Stimulated activated CD8-positive, alpha-beta memory T cell treated with anti-CD3 and anti-CD28 coated beads, Interleukin-4, amount 100 ng/mL, for 24 hours (primary cell): ENCODE measurements at places on chromosomes 7 and 10.

DNA sequence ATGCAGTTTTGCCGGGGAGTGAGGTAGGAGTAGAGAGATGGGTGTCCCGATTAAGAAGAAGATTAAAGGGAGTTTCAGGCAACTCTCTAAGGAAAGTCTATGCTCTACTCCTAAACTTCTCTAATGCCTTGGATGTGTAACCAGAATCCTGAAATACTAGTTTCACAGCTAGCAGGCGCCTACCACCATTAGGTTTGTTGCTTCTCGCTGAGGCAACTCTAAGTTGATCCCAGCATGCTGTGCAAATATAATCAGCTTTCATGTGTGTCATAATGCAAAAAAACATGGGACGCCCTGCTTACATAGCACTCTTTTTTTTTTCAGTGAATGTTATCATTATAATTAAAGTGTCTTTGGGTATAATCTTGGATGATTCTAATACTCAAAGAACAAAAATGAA is 50.4 kb upstream of the FAM3C start:
- no peak for DNase-seq

GRCh38 chr7:130127821-130128317 is 57.5 kb downstream of the KLHDC10 start:
- no peak for DNase-seq

DNA sequence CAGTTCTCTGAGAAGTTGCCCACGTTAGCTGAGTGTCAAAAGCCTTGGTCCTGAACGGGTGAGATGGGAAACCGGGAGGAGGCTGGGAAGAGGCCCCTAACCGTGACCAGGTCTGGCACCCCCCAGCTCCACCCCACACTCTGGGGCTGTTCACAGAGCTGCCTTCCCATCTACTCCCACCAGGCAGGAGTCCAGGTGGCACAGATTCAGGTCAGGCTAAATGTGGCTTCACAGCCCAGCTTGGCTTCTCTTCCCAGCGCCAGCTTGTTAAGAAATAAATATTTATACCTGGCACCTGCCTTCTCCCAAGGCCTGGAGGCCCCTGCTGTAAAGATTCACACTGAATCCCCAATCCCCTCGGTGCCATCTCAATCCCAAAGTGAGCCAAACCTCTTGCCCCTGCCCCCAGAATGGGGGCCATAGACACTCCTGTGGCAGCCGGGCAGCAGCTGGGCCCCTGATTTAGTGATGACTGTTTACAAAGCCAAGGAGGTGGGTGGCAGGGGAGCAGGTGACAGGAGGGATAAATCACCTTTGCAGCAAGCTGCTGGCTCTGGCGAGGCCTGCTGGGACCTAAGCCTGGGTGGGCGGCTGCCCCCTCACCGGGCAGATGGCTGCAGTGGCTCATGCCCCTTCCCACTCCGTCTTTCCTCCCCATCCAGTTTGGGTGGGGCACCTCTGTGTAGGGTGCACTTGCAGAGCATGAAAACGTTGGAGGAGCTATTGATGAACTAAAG is 72.5 kb downstream of the GOLGA7B start:
- DNase-seq = no peak

- DNase-seq = no peak
Measured at GRCh38 chr7:45057878-45058277, 30.9 kb downstream of the NACAD start.

DNA sequence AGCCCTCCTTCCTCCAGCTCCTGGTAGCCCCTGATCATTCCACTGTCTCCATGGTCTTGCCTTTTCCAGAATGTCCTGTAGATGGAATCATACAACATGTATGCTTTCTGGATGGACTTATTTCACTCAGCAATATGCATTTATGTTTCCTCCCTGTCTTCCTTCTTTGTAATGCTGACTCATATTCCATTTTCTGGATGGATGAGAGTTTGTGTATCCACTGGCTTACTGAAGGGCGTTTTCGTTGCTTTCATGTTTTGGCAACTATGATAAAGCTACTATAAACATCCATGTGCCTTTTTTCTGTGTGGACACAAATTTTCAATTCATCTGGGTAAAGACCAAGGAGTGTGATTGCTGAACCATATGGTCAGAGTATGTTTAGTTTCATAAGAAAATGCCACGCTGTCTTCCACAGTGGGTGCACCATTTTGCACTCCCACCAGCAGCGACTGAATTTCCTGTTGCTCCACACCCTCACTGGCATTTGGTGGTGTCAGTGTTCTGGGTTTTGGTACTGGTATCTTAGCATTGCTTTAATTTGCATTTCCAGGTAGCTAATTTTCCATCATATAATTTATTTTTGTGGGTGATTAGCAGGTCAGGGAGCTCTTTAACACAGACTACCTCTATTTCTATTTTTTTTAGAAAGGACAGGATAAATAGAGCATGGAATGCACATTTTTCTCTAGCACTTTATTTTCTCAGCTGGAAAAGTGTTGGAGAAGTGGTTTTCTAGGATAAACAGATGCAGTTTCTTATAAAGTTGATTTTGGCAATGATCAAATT is 252.2 kb downstream of the WDR37 start:
- DNase-seq = no peak

DNA sequence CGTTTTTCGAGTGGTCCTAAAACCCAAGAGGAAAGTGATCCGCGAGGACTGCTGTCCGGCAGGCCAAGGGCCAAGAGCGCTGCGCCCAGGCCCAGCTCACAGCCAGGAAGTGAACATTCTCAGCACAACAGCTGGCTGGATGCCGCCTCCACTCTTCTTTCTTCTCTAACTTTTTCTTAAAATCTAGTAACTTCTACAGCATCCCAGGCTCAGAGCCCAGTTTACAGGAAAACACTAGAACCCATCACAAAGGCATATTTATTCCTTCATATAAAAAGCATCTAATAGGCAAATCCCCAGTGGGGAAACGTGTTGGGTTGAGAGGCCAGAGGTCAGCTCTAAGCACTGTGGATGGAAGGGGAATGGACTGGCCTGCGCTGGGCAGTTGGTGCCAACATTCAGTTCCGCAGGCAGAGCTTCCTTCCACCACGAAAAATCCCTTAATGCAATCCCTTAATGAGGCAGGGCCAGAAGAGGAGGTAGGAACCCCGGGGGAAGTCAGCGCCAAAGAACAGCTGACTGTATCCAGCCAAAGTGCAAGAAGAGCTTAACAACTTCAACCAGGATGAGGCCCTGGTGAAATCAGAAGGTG is 74.8 kb downstream of the ZRANB1 start:
- no peak for DNase-seq

DNA sequence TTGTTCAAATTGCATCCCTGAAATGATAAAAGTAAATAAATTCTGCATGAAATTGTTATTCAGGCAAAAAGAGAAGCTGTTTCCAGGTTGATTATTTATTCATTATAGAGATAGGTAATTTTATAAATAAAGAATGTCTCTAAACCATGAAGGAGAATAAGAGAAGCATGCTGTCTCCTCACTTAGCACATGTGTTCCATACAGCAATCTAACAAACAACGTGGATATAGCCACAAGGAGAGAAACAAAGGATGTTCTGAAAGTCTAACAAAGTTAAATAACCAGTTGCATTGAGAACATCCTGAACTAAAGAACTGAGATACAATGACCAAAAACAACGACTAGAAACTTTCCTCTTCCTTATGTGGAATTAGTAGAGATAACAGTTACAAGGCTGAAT is 50.8 kb downstream of the NEBL start:
- DNase-seq = no peak

- DNase-seq = no peak
Measured at GRCh38 chr10:55183993-55184392, 383.0 kb upstream of the PCDH15 start.

DNA sequence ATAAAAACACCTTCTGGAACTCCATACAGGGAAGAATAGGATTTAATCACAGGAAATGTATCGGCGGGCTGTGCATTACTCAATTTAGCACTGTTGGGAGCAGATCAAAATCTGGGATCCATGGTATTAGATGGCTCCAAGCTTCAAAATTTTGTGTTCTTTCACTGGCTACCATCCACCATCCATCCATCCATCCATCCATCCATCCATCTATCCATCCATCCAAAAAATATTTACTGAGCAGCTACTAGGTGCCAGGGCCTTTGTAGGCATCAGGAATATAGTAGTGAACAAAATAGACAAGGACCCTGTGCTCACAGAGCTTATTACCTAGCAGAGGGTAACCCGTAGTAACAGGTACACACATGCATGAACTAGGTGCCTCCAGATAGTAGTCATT is 280.2 kb downstream of the CCDC3 start:
- no peak for DNase-seq

DNA sequence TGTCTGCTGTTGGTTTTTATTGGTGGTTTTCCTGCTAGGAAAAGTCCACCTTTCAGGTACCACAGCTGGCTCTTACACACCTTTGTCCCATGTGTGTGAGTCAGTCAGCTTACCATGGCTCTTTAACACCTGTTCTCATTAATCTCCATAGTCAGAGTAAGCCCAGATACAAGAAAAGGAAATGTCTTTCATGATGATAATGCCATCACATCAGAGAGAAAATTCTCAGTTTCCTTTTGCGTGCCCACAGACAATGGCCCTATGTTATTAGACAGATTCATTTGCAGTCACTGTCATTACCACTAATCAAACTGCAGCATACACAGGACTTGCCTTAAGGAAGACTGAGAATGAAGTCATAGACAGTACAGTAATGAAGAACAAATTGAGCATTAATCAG is 1583.6 kb upstream of the LRRTM3 start:
- DNase-seq = no peak

GRCh38 chr10:104925232-104925851 is 284.3 kb downstream of the SORCS3 start:
- peak; percentile 3 for DNase-seq

DNA sequence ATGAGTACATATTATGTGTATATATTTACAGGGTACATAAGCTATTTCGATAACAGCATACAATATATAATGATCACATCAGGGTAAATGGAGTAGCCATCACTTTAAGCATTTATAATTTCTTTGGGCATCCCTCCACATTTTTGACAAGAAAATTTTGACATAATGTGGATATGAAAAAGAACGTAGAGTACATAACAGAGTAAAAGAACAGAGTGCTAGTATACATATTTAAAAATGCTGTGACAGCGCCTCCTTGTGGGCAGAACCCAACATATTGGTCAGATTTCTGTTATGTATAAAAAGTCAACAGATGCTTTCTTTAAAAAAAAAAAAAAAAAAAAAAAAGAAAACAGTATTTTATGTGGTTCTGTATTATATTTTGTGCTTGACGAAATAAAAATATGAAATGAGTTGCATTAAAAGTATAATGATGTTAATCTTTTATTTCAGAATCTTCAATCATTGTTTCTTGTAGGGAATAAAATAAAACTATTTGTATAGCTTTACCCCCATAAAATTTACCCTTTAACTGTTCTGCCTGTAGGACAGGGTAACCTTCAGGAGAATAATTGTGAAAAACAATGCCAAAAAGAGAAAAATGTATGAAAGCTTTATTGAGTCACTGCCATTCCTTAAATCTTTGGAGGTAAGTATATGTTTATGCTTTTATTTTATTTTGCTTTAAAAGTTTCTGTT is 18.3 kb upstream of the HBP1 start:
- DNase-seq = peak; percentile 53

DNA sequence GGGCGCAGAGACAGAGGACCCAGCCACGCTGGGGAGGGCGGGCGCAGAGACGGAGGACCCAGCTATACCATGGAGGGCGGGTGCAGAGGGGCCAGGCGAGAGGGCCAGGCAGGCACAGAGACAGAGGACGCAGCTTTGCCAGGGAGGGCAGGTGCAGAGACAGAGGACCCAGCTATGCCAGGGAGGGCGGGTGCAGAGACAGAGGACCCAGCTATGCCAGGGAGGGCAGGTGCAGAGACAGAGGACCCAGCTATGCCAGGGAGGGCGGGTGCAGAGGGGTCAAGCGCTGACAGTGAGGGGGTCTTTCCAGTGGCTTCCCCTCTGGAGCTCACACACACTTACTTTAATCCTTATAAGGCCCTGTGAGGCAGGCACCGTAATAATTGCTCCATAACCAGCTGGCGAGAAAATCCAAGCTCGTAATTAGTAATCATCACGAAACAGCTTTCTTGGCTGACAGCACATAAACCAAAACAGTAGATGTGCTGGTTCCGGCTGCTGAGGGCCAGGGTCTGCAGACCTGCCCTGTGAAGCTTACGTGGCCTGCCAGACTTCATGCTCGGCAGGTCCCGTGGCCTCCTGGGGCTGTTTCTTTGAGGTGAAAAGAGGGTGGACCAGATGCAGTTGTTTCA is 137.2 kb downstream of the VIPR2 start:
- DNase-seq = no peak

DNA sequence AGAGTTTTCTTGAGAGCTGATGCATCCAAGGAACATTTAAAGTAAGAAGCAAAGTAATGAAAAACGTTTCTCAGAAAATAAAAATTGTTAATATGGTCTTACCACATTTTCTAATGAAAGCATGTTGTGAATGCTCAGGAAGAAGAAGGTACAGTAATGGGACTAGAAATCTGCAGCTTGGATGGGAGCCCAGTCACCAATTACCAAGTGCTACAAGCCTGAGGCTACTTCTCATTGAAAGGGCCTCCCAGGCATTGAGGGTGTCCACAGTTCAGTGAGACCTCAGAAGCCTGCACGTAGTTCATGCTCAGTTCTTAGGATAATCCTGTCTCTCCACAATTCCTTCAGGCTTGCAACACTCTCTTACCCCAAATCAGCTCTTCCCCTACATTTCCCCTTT is 17.6 kb downstream of the PTN start:
- DNase-seq = no peak

DNA sequence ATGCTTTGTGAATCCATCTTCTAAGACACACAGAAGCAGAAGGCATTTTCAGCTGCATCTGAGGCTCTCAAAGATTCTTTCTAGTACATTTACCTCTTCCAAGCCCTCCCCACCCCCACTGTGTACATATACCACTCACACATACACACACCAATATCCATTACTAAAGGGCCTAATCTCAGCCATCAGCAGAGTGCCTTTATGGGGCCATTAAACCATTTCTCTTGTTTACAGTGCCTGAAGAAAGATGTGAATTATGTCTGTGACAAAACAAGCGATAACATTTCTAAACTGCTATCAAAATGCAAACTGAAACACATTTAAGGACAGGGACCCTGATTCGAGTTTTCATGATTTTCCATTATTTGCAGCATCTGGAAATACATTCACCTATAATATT is 40.0 kb downstream of the ETV1 start:
- DNase-seq = no peak

DNA sequence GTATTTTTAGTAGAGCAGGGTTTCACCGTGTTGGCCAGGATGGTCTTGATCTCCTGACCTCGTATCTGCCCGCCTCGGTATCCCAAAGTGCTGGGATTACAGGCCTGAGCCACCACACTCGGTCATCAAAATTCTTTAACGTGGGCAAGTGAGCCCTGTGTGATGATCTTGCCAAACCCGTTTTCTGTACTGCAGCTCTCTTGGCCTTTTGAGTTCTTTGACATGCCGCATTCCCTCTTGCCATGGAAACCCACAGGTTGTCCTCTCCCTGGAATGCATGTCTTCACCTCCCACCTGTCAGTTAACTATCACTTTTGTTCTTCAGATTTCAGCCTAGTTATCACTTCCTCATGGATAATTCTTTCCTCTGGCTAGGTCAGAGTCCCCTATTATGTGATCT is 5.0 kb downstream of the NUP205 start:
- DNase-seq = no peak

DNA sequence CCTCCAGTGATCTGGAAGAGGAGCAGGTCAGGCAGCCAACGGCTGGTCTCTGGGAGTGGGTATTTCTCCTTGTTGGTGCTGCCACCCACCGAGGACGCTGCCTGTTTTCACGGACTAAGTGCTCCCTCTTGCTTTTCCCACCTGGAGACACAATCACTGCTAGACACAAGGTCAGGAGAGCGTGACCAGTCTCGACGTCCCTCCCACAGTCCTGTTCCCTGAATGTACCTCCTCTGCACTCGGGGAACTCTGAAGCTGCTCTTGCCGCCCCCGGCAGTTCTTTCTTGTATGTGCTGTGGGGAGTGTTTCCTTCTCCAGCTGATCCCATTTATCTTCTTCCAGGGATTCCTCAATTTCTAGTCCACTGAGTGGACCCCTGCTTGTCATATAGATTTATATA is 89.4 kb downstream of the CYTH3 start:
- no peak for DNase-seq
